ENCODE measurements at places on chromosomes 11 and 22.

DNA sequence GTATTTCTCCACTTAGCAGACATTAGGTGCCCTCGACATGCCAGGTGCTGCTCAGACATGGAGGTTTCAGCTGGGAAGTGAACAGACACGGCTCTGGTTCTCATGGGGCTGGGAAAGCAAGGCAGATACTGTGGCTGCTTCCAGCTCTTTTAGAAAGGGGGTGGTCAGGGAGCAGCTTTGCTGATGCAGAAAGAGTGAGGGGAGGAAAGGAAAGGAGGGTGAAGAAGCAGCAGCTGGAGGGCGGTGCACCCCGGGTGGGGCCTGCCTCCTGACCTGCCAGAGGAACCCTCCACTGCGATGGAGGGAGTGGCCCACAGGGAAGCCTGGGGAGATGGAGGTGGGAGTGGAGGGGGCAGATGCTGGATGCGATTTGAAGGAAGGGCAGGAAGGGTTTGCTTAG, 76.8 kb downstream of the MORC2 start:
- DNase-seq: no peak

- DNase-seq: no peak
These were observed 29.3 kb upstream of the TENM4 start for GRCh38 chr11:79470161-79470560.

GRCh38 chr11:78952890-78953289, 378.2 kb upstream of the NARS2 start:
- no peak for DNase-seq

DNA sequence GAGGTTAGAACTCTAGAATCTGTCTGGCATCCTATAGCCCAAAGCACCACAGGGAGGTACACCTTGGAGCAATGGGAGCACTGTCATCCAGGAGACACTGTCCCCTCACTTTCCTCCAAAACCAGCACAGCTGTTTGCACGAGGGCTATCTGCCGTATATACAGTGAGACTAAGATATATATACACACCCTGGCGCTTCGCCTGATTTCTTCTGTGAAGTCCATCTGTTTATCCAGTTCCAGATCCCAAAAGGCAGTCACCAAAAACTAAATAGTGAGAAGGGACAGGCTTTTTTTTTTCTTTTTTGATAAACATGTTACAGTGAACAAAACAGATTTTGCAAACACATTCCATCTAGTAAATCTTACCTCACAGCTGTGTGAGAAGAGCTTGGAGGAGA, 68.5 kb downstream of the ARFGAP2 start:
- no peak for DNase-seq

DNA sequence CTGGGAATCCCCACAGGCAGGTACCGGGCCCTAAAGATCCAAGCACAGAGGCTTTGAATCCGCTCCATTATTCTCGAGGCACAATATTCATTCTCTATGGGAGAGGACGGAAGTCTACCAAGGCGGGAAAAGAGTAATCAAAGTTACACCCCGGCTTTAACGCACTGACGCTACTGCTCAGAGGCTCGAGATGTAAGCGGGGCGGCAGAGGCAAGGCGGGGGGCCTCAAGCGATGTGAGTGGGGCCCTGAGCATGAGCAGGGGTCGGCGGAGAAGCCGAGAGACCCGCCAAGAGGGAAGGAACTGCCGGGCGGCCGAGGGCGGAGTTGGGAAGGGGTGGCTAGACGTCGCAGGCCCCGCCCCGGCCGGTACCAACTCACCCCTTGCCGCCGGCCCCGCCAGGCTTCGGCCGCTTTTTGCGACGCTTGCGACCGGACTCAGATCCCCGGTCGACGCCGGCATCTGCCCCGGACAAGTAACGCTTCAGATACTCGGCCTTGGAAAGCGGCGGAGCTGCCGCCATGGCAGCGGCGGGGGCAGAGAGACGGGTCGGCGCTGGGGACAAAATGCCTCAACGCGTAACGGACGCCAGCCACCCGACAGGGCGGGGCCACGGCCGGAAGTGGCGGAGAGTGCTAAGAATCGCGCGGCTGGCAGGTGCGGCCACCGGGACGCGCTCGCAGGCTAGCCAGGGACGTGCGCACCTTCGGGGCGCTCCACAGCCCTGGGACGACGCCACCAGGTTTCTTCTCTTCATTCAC, at the start of gene BUD13:
Gene BUD13 (minus strand): TSS at position 545 of the 760 bp plus-strand sequence. CDS start 23 bp downstream, at position 522.
- peak; percentile 56 for DNase-seq

- no peak for DNase-seq
These were observed 20.7 kb upstream of the P2RY2 start for GRCh38 chr11:73197348-73197747.

DNA sequence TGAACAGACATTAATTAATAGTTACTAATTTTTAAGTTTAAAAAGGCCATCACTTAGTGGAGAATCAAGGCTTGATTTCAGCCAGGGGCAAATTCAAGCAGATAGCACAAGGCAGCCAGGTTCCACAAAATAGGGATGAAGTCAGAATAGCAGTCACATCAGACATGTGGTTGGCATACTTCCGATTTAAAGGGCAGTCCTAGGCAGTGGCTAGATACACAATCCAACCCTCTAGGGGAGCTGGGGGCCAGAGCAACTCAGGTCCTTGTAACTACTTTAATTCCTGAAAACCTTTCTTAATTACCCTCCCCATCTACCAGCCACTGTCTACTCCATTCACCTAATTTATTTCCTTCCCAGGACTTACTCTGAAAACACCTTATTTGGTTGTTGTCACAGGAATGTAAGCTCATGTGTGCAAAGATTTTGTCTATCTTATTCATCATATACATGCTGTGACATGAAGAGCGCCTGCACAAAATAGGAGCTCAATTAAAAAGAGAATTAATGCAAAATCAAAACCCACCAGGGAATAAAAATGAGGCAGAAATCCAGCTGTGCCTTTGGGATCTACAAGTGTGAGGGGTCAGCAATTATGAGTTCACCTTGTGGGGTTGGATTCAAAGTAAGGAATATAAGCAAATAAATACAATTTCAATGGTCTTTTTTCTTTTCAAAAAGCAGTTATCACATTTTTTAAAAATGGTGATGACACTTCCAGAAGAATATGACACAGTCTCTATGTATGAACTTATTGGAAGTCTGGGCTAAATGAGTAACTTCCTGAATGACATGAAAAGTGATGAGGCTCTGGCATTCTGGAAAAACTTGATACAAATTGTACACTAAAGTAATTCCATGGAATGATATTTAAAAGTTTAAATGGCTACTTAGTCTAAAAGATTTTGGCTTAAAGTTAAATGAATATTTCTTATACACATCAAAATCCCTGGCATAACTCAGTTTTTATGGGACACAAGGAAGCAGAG, 53.8 kb downstream of the COPB1 start:
- no peak for DNase-seq

- DNase-seq: no peak
These were observed 17.5 kb upstream of the TMEM191C start for GRCh38 chr22:21449531-21450319.

DNA sequence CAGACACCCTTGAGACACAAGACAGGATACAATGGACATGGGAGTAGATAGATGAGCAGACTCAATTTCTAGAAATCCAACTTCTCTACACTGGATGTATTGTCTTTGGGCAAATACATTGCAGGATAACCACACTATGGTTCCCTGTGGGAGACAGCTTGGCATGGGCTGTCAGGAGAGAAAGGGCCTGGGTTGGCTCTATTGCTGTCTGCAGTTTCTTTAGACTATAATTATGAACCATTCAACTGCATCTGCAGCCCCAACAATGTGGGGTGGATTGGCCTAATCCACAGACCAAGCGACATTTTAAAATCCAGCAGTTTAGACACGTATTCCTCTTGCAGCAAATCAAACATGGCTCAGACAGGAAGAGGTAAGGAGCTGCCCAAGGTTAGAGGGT, 60.3 kb downstream of the ETS1 start:
- no peak for DNase-seq

- no peak for DNase-seq
These were observed 58.6 kb downstream of the DSCAML1 start for GRCh38 chr11:117738246-117738957.

DNA sequence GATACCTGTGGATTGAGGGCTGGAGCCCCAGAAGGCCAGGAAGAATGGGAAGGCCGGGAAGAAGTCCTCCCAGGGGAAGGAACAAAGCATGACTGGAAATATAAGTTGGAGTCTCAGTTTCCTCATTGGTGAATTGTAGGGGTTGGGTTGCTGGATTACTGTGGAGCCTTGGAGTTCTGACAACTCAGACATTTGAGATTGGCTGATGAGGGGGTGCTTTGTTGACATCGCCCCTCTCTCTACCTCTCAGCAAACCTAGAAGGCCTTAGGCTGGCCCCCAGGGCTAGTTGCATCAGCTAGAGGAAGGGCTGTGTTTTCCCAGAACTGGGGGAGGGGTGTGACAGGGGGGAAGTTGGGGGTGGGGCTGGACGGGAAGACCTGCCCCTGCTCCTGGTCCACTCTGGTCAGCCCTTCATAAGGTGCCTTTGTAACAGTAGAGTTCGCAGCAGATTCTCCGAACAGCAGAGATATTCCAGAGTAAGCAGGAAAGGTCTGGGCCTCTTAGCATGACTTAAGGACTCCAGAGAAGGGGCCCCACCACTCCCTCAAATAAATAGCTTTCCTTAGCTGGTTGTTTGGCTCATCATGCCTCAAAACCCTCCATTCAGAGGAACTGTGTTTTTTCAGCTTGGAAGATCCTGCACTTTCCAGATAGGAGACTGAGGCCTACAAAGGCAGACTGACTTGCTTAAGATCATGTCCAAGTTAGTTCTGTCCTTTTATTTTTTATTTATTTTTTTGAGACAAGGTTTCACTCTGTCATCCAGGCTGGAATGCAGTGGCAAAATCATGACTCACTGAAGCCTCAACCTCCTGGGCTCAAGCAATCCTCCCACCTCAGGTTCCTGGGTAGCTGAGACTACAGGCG, 12.5 kb upstream of the THRSP start:
- DNase-seq: no peak

- no peak for DNase-seq
These were observed 241.8 kb upstream of the ARHGAP42 start for GRCh38 chr11:100445231-100445735.

DNA sequence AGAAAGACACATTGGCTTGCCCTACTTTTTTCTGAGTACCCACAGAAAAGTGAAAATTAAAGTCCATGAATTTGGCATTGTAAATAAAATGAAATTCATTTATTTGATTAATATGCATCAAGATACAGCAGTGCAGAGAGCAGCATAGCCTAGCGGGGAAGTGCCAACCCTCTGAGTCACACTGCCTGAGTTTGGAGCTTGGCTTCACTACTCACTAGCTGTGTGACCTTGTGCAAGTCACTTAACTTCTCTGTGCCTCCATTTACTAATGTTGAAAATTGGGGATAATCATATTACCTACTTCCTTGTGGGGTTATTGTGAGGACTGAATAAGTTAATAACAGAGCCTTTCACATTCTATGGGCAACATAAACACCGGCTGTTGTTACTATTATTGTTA, 111.5 kb upstream of the CSNK2A3 start:
- DNase-seq: no peak

DNA sequence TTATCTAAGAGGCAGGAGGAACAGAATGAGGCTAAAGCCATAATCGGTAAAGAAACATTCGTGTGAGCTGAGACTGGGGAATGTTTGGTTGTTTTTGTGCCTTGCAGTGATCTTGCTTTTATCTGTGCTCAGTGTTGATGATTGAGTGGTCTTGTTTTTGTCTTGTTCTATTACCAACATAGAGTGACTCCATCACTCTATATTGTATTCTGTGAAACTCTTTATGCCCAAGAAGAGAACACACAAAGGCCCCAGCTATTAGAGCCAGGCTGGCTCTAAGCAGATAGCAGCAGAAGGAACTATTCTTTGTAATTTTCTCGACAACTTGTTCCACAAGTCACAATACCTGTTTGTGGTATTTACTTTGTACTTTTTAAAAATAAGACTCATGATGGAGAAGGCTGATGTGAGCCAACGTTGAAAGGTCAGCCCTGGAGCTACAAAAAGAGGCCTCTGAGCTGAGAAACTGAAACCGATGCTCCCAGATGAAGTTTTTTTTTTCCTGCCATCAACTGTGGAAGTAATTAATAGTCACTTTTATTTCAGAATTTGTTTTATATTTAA, 68.4 kb downstream of the LARGE1 start:
- DNase-seq: no peak

DNA sequence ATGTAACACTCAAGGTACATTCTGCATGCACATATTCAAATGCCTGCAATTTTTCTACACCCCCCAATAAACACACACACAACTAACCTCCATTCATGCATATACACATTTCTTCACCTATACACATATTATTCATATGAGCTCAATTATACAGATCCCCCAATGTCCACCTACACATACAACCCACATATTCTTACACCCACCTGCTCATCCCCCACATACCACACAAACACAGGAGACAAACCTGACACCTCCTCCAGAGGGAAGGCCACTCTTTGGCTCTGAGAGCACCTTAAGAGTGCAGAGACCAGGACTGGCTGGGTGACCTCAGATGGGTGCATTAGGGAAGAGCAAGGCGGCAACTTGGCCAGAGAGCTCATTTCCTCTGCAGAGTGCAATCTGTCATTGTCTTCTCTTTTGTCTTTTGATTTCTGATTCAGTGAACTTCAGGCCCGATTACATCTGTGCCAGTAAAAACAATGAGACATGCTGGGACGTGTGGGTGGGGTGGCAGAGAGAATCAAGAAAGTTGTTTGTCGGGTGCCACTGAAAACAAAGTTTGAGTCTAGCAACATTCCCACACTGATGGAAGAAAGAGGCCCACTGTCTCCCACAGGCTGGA, 208.4 kb downstream of the NXPE2 start:
- no peak for DNase-seq
